ENCODE measurements at places on chromosomes 13 and 19.

DNA sequence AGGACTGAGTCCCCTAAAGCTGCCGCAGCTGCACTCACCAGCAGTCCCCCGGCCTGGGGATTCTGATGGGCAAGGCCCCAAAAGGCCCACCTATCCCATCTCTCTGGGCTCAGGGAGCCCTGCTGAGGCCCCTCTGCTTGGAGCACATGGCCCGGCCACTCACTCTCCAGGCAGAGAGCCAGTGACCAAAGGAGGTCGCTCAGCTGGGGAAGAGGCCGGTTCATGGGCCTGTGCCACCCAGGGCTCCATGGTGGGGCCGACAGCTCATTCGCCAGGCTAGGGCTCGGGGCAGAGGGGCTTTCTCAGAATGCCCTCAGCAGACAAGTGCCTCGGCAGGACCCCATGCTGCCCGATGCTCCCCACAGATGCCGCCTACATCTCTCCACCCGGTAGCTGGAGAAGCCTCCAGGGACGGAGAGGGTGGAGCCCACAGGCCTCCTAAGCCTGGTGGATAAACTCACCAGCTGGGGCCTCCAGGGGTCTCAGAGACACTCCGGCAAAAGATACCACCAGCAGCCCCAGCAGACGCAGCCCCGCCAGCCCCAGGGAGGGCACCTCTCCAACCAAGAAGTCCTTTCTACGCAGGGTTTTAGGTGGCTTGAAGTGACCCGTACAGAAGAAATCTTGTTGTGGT lies 54.4 kb downstream of the MLLT1 start:
- DNase-seq = no peak

GRCh38 chr13:28613562-28613961 lies 45.4 kb upstream of the POMP start:
- no peak for DNase-seq

DNA sequence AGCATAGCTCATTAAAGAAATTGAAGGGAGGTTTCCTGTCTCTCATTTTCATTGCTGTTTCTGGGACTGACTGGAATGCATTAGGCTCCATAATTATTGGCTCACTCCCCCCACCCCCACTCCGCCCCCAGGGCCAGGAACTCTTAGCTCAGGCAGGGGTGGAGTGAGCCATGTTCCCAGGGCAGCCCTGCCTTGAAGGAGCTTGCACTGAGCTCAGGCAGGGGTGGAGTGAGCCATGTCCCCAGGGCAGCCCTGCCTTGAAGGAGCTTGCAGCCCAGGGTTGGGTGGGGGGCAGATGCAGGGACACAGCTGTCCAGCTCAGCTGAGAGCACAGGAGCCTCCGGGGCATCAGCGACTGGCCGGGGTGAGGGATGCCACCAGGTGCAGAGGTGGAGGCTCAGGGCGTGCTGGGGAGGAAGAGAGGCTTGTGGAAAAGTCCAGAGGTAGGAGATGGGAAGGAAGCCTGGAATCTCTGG lies 39.1 kb upstream of the TFDP1 start:
- peak; percentile 31 for DNase-seq

DNA sequence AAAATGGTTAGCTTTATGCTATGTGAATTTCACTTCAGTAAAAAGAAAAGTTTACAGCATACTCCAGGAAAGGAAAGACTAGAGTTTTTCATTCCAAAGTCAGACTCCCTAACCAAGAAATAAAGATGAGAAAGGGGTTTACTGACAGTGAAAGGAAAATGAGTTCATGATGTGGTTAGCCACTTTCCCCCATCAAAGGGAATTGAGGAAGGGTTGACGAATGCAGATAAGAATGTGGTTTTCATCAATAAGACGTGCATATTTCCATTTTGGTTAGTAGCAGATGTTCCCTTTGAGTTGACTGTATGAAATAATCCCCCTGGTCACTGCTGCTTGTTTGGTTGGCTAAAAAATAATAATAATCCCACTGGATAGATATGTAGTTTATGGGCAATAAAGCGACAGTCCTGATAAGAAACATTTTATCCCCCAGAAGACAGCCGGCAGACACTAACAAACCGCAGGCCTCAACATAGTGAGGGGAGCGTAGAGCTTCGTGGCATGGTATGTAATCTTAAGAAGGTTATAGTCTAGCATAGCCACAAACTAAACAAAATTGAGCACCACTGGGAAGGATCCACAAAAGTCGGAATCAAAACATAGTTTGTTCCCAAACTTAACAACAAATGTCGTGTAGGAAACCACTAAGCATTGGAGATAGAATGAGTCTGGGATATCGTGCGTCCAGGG lies 114.8 kb downstream of the COL4A2 start:
- DNase-seq = peak; percentile 83
